ENCODE measurements at places on chromosomes 16 and 17.

DNA sequence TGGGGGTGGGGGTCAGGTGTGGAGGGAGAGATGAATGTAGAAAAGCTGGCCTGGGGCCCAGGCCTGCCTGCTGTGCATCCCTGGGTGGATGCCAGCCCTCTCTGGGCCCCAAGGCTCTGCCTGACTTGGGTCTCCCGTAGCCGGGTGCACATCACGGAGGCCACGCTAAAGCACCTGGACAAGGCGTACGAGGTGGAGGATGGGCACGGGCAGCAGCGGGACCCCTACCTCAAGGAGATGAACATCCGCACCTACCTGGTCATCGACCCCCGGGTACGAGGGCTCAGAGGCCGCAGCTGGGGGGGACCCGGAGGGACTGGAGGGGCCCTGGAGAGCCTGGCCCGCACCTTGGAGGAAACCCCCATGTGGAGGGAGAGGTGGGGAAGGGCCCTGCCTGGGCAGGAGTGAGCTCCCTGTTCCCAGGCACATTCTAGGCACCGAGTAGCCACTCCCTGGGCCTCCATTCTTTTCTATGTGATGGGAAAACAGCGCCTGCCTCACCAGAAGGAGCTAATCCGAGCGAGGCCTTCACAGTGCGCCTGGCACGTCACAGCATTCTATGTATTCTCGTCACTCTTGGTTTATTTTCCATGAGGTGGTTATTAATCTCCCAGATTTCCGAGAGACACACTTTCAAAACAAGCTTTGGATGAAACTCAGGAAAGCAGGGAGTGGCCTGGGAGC lies 34.7 kb downstream of the ADCY7 start:
- no peak for DNase-seq

DNA sequence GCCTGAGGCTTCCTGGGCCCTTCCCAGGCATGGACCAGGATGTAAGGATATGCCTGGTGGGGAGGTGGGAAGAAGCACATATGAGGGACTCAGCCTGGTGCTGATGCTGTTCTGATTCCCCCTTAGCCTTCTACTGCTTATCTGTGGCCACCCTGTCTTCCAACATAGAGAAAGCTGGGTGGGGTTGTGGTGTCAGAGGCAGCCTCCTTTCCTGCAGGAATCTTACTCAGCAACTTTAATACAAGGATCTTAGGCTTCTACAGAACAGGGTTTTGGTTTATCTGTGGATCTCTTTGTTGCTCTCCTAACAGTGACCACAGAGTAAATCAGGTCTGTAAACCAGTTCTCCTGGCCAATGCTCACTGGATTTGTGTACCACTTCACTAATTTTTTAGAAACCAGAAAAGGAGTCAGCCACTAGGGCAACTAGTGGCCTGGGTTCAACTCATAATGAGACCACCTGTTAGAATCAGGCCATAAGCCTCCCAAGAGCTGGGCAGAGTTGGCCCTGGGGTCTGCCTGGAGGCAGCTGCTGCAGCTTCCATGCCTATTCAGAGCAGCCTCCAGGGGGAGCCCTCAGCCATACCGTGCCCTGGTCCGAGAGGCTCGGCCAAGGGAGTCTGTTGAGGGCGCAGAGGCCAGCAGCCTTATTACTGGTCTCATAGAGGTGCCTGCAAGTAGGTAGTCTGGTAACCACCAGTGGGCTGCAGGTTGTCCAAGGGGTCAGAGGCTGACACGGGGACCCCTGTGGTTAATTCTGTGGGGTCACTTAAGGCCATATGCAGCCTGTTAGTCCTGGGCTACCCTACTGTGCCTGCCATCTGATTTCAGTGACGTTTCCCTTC lies 7.1 kb downstream of the HAS3 start:
- peak; percentile 69 for DNase-seq

GRCh38 chr17:13601776-13602551 lies at the start of gene HS3ST3A1:
Gene HS3ST3A1 (minus strand): TSS chr17:13601929. CDS start chr17:13601129, 800 bp downstream.
- peak; percentile 58 for DNase-seq

- DNase-seq: no peak
Measured at GRCh38 chr17:67850991-67851631, 25.8 kb downstream of the BPTF start.

DNA sequence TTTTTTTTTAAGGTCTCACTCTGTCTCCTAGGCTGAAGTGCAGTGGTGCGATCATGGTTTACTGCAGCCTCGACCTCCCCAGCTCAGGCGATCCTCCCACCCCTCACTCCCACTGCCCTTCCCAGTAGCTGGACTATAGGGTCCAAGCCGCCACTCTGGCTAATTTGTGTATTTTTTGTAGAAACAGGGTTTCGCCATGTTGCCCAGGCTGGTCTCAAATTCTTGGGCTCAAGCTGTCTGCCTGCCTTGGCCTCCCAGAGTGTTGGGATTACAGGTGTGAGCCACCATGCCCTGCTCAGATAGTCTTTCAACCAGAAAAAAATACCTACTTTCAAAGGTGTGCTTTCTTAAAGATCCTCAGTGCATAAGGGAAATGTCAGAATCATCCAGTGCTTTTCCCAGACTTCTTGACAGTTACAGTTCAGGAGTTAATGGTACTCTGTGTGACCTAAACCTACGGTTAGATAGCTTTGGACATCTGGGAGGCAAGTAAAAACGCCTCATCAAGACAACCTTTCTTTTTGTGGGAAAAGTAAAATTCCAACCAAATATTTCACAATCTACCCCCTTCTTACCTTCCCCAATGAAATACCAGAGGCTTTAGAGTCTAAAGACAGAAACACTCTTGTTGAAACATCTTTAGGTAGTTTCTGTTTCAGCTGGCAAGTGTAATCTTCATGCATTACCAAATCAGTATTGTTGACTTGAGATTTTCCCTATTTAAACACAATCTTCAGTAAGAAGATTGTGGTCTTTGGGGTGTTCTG lies 6.8 kb downstream of the RSPRY1 start:
- DNase-seq: no peak

DNA sequence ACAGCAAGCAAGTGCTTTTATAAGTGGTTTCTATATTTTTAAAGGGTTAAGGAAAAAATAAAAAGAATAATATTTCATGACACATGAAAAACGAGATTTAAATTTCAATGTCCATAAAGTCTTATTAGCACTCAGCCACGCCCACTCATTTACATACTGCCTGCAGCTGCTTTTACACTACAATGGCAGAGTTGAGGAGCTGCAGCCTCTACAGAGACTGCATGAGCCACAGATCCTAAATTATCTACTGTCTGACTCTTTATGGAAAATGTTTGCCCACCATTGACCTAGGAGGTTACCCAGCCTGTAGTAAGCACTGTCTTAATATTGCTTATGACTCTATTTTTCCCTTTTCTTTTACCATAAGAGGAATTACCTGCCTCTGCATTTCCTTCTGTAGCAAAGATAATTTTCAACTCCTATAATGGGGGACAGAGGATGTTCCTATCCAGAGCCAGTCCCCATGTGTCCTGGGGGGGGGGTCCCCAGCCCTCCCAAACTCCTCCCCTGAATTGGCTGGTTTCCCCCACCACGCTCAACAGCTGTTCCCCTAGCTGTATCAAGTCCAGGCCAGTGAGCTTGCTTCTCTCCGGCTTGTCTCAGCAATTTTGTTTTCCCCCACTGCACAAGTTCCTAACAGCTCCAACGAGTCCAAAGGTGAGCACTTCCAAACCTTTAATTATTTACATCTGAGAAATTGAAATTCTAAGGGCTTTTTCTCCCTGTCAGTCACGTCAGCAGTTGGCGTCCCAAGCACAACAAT lies 139.4 kb upstream of the ERCC4 start:
- no peak for DNase-seq

- no peak for DNase-seq
Measured at GRCh38 chr16:88591577-88592021, 21.4 kb downstream of the ZC3H18 start.

DNA sequence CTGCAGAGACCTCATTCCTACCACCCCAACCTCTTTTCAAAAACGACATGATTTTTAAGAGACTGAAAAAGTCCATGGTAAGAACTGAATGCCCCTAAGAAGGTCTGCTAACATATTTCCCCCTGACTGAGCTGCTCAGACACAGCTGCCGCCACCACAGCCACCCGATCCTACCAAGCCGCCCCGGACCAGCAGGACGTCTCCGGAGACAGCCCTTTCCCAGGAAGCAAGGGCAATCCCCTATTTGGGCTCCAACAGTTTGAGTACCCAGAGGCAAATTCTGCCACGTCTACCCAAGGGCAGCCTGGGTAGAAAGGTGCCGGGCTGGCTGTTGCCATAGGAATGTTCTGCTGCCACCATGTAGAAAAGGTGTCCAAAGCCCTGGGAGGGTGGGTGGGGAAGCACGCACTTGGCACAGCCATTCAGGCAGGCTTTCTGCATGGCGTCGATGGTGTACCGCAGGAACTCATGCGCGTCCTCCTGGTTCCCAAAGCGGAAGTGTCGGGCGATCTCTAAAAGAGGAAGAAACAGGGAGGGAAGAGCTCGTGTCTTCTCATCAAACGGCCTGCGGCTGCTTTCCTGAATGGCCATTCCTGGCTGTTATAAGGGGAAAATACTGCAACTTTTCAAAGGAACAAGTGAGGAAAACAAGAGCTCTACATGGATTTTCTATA lies 13.6 kb downstream of the USP36 start:
- DNase-seq: no peak

GRCh38 chr16:63059676-63060075 lies 1023.4 kb upstream of the CDH8 start:
- no peak for DNase-seq

DNA sequence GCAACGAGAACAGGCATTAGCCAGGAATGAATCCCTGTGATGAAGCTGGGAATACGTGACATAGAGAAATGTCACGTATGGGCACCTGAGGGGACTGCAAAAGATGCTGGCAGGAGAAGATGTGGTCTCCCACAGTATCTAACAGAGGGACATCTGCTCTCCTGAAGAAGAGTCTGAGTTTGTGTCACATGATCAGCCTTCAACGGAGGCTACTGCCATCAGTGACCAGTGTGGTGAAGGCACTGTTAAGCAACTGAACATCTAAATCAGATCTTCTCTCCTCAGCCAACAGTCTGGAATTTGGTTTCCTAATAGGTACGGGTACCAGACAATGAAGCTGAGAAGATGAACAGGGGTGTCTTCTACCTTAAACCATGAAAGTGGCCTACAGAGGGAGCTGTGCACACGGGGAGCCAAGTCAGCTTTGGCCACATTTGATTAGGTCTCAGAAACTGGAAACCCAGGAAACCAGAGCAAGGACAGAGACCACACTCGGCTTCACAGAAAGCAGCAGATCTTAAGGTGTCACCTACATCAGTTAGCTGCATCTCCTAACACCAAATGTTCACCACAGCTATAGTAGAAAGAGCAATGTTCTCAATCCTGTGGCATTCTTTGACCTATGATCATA lies 41.8 kb downstream of the BRD7 start:
- peak; percentile 37 for DNase-seq

GRCh38 chr16:30113711-30114333 lies 485 bp upstream of the GDPD3 start:
- DNase-seq: no peak

- DNase-seq: no peak
Measured at GRCh38 chr16:57469917-57470470, 7.5 kb downstream of the POLR2C start.

- no peak for DNase-seq
Measured at GRCh38 chr17:79955167-79955549, 80.5 kb downstream of the TBC1D16 start.

DNA sequence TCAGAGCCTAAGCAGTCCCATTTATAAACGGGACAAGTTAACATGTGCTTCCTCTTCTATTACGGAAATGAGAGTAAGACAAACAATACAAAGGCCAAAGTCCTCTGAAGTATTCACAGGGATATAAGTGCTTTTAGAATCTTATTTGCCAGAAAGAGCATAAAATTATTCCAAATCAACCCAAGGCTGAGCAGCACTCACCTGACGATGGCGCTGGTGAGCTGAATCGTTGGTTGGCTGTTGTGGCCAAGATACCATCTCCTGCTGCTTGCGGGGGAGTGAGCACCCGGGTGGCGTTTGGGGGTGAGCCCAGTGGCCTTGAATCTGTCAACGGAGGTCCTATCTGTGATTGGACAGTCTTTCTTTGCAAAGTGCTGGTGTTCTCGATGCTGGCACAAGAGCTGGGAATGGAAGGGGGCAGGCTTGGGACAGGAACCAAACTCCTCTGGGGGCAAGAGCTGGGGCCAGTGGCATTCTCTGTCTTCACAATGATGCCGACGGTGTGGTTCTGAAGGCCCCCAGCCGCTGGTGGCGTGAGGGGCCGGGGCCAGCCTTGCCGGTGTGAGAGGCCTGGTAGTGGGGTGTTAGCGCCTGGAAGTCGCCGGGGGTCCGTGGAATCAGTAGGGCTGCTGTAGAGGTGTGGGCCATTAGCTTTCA lies 9.5 kb upstream of the DHRS13 start:
- DNase-seq: peak; percentile 92

DNA sequence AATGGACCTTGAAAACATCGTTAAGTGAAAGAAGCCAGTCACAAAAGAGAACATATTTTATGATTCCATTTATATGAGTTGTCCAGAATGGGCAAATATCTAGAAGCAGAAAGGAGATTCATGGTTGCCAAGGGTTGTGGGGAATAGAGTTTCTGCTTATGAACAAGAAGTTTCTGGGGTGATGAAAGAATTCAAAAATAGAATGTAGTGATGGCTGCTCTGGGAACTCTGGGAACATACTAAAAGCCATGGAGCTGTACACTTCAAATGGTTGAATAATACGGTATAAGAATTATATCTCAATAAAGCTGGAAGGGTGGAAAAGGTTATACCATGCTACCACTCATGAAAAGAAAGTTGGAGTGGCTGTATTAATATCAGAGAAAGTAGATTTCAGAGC lies 18.5 kb downstream of the AKTIP start:
- DNase-seq: no peak

- peak; percentile 65 for DNase-seq
Measured at GRCh38 chr17:78019367-78019975, 61.0 kb downstream of the TNRC6C start.

- no peak for DNase-seq
Measured at GRCh38 chr16:54403580-54403979, 117.0 kb upstream of the IRX3 start.
